ENCODE measurements at places on chromosomes 3 and 15.

GRCh38 chr3:32335365-32336112, 56.1 kb upstream of the CMTM7 start:
- DNase-seq: no peak

DNA sequence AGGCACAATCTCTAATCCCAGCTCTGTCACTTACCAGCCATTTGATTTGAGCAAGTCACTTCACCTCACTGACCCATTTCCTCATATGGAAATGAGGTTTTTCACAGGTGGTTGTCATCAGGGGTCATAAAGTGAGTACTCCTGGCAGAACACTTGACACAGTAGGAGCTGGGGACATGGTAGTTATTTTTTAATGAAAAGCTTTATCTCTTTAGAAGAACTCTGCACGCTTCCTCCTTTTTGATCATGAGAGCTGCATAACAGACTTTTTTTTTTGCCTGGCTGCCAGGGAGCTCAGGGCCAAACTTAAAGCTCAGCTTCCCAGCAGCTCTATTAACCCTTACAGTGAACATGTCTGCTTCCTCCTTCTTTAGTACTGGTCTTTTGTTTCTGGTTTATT, 8.4 kb downstream of the VWA5B2 start:
- no peak for DNase-seq

- DNase-seq: no peak
These were observed 8.1 kb downstream of the CFAP100 start for GRCh38 chr3:126402666-126403302.

DNA sequence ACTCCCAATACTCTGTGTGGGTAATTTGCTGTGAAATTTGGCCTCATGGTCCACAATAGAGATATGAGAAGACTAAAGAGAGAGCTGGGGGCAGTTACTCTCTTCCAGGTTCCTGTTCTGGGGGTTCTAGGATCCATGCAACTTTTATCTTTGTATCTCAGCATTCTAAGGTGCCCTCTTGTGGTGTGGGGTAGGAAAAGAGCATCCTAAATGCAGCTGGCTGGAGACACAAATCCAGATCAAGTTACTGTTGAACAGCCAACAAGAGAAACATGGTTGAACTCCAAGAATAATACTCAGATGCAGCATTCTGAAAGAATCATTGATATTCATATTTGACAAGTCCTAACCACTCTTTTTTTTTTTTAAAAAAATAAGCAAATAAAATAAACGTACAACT, 238.2 kb downstream of the GREM1 start:
- DNase-seq: no peak

- no peak for DNase-seq
These were observed 39.9 kb upstream of the MB21D2 start for GRCh38 chr3:192957441-192958021.

DNA sequence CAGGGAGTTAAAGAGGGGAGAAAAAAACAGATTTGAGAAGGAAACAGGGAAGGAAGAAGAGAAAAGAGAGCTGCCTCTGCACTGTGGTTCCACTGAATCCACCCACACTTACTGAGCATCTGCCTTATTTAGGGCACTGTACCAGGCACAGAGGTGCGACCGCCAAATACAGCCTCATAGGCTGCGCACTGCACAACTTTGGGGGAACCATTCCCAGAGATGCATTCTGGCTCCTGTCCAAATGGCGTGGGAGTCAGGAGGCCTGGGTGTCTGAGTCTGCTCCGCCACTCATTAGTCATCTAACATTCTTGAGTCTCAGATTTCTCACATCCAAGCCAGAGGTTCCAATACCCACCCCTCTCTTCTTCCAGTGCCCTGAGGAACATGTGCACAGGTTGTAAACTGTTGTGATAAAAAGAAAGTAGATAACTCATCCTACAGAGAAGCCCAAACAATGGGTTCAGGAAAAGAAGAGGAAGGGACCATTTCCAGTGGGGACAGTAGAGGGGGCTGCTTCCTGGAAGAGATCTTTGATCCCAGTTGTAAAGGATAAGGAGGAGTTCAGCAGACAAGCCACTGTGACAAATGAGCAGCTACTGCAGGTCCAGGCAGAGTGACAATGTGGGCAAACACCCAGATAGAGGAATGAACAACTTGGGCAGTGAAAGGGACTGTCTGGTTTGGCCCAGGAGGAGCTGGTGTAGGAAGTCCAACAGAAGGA, 254.6 kb downstream of the UACA start:
- DNase-seq: no peak

- DNase-seq: no peak
These were observed 879.3 kb downstream of the ROBO2 start for GRCh38 chr3:77919244-77919643.

DNA sequence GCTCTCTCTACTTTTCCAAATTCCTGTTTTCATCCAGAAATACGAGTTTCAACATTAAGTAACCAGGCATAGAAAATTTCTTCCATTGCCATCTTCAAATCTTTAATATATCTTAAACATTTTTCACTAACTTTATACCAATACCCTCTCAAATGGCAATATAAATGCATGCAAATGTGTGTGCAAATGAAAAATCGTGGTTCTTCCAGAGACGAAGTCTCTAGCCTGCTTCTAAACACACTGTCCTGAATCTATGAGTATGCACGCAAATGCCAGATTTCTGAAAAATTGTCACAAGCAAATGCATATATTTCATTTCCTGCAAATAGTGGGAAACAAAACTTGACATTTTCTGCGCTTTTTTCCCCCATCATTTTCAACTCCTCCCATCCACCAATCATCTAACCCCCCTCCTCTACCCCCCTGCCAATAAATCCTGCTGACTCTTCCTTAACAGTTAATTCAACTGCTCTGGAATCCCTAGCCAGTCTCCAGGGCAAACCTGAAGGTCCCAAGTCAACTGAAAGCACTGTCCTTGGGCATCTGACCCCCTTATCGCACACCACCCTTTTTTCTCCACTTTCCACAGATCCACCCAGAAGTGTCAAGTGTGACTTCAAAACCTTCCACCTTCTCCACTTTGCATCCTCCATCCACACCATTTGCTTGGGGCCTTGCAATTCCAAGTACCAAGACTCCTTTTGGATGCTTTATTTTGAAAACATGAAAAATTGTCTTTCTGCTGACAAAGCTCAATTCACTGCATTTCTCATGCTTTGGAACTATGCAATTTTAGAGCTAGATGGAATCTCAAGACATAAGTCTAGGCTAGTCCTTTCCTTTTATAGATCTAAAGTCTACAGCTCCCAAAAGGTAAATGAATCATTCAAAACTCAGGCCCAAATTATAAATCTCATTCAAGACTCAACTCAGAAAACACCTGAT, 144.7 kb downstream of the OSBPL10 start:
- DNase-seq: no peak

GRCh38 chr3:57733790-57734189, 22.3 kb upstream of the SLMAP start:
- no peak for DNase-seq

- no peak for DNase-seq
These were observed 60.6 kb downstream of the USP8 start for GRCh38 chr15:50484781-50485180.

- peak; percentile 15 for DNase-seq
These were observed 5.1 kb upstream of the DNAH1 start for GRCh38 chr3:52310861-52311575.

DNA sequence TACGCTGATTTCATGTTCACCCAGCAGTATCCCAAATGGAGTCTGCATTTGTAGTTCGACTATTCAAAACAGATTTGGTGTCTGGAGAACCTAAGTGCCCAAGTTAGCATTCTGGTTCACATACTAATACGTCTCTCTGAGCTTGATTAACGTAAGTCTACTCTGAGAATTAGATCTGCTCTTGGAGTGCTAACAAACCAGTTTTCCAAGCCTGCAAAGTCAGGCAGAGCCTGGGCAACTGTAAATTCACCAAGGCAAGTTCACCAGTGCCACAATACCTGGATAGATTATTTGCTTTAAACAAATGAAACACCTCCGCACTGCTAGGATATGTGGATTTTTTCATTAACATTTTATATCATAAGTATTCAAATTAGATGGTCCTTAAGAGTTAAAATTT, 912.6 kb downstream of the ROBO1 start:
- DNase-seq: no peak

DNA sequence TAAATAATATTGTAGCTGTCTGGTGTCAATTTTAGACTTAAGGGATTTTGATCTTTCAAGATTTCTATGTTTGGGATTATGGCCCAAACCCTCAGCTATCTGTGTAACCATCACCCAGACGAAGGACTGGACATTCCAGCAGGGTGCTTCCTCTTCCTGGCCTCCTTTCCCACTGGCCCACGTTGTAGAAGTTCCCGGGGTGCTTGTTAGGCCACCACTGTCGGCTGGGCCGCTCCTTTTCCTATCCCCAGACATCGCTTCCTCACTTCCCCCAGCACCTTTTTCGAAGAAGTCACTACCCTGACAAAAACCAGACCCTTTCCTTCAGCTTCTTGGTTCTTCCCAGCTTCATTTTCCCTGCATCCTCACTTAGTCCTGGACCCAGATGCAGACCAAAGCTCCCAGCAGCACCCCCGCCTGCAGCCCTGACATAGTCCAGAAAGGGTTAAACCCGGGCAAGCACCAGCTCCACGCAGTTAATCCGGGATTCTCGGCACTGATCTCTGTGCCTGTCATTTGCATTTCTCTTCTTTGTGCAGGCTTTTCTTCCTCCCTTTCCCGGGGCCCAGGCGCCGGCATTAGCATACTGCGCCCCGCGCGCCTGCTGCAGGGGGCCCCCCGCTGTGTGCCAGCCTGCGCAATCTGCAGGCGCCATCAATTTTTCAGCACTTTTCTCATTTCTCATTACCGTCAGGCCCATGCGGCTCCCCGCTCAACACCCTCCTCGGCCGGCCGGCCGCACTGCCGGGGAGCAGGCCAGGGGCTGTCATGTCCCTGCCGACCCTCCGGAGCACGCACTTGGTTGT, 90.6 kb downstream of the ZNF621 start:
- no peak for DNase-seq

DNA sequence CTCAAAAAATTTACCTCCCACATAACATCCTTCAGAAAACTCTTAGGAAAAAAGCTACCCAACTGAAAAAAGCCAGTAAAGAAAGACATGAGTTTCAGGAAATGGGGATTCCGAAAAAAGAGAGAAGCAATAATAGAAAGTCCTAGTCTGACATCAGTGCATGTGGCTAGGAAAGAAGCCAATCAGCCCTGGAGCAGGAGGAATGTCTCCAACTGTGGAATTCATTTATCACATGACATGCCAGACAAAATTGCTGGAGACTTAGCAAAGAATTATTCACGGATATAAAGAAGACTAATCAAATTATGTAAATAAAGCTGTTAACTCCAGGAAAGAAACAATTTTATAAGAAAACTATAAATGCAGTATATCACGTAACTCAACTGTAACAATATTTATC, 258.9 kb upstream of the RARB start:
- no peak for DNase-seq

DNA sequence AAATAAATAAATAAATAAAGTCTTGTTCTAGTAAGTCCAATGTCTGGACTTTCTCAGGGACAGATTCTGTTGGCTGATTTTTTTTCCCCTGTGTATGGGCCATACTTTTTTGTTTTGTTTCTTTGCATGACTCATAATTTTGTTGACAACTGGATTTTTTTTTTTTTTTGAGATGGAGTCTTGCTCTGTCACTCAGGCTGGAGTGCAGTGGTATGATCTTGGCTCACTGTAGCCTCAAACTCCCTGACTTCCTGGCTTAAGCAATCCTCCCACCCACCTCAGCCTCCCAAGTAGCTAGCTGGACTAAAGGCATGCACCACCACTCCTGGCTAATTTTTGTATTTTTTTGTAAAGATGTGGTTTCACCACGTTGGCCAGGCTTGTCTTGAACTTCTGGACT, 38.9 kb downstream of the TICRR start:
- DNase-seq: no peak

GRCh38 chr15:59723687-59724346, 34.7 kb upstream of the BNIP2 start:
- no peak for DNase-seq

GRCh38 chr3:48697952-48698351, 12.2 kb upstream of the NCKIPSD start:
- DNase-seq: no peak

DNA sequence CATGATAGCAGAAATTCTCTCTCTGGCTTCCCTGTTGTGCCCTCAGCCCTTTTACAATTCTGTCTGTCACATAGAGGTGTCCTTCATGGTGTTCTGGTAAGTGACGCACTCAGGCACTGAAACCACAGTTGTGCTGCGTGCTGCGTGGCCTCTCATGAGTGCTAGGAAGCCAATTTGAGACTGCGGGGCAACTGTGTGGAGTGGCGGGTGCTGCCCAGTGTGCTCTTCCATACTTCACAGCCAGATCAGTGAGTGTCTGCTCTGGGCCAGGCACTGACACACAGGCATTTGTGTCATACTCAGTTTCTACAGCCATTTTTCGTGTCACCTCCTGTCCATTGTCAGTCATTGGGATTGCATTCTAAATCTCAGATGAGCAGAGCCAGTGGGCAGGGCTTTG, 133.1 kb upstream of the PLXNA1 start:
- DNase-seq: no peak

- peak; percentile 12 for DNase-seq
These were observed 581 bp downstream of the SH3BP5 start for GRCh38 chr3:15331606-15332404.

GRCh38 chr3:43378066-43378935, 92.0 kb downstream of the SNRK start:
- peak; percentile 47 for DNase-seq

GRCh38 chr3:89098964-89099585, 8.3 kb upstream of the EPHA3 start:
- no peak for DNase-seq

GRCh38 chr15:29880341-29880740, 58.1 kb upstream of the TJP1 start:
- DNase-seq: no peak

DNA sequence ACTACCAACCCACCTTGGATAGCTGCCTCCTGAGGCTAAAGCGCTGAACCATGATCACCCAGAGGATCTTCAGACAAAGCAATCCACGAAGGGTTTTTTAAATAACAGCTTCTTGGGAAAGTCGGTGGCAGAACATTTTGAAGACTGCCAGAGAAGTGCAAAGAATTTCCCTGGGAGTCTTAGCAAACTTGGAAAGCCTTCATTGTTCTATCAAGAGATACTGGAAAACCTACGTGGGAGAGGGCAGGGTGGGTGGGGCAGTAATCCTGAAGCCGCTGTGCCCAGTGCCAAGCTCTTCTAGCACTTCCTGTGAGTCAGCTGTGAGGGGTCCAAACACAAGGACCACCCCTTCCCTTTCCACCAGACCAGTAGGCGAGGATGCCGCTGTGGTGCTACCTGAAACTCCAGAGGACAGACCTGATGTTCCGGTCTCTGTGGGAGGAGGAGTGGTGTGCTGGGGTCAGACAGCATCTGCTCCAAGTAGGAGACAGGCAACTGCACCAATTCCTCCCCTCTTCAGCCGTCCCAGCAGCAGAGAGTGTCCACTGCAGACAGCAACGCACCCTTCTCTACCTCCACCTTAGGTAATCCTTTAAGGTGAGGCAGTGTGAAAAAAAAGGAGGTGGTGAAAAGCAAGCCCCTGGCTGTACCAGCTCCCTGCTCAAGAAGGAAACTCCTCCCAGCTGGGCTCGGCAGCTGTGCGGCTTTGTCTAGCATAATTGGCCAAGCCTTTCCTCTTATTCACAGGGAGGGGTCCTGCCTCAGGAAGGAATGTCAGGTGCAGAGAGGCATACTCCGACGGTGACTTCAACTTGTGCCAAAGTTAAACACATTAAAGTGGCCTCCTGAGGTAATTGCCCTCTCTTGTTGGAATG, 99.0 kb downstream of the TMCC1 start:
- DNase-seq: no peak
